ENCODE measurements at places on chromosomes 16 and 17.
A peak's percentile ranks its signal among the peaks of the same experiment; 100 is the strongest.

- DNase-seq = no peak
Observed at GRCh38 chr16:2987833-2988232, 7.6 kb upstream of the PKMYT1 start.

GRCh38 chr16:11414815-11415775, 69.8 kb downstream of the RMI2 start:
- no peak for DNase-seq

DNA sequence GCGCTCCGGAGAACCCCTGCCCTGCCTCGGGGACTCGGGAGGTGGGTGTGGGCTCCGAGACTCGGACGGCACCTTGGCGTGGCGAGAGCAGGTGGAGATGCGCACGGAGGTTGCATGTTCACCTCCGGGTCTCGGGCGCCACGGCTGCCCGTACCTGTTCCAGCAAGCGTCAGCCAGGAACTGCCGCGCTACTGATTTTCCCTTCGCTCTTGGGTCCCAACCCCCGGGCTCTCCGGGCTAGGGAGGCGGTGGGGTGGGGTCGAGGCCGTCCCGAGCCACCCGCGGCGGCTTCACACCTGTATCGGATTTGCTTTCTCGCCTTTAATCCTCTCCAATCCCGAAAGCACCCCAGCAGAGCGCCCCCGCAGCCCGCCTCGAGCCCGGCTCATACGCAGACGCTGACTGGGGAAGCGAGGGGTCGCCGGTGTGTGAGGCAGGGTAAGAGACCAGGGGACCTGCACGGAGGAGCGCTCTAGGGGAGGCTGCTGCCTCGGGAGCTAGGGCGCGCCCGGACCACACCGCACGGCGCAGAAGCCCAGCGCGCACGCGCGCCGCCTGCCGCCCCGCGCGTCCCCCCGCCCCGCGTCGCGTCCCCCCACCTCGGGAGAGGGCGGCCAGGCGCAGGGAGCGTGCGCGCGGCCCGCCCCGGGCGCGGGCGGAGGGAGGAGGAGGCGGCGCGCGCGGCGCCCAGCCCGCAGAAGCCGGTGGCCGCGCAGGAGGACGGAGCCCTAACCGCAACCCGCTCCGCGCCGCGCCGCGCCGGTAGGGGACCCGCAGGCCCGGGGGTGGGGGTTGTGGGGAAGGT, at the start of gene DUSP14:
DUSP14 (plus strand) TSS at position 695 of the 805 bp plus-strand sequence. CDS start 22,382 bp downstream, outside the sequence.
- DNase-seq = no peak

GRCh38 chr16:81940781-81941560, 70.3 kb downstream of the SDR42E1 start:
- no peak for DNase-seq

GRCh38 chr16:31149894-31150890, at the start of gene PRSS36:
Gene PRSS36 (minus strand): TSS chr16:31150066. CDS start chr16:31150035, 31 bp downstream.
- peak; percentile 71 for DNase-seq

- DNase-seq = no peak
Observed at GRCh38 chr16:51390877-51391276, 239.8 kb upstream of the SALL1 start.

GRCh38 chr16:80263181-80263823, 277.5 kb upstream of the DYNLRB2 start:
- DNase-seq = no peak

DNA sequence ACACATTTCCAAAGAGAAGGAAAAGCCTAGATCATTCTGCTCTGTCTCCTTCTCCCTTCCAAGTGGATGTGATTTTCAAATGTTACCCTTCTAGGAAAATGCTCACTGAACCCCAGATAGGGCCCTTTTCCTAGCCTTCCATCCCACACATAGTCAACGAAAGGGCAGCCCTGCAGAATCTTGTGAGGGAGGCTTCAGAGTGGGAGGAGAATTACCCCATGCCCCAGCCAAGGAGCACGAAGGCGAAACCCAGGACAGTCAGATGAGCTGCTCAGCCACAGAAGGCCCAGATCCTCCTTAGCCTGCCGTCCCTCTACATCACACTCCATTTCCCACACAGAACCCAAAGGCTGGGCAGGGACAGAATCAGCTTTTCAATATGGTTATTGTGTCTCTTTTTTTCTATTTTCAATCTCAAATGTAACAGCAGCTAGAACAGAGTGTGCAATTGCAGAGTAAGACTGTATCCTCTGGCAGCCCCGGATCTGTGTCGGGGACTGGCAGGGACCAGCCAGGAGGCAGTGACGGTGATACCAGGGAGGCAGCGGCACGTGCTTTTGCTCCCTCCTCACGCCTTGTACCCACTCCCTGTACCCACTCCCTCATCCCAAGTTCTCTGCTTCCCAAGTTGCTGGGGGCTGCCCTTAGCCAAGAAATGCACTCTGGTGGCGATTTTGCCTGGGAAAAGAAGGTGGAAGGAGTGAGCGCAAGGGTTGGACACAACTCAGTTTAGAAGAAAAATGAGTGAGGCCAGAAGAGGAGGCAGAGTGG, 3.7 kb upstream of the SDK2 start:
- peak; percentile 70 for DNase-seq

GRCh38 chr17:62778990-62779681, 29.0 kb downstream of the MARCHF10 start:
- DNase-seq = no peak

GRCh38 chr16:57739756-57740422, 4.3 kb downstream of the KATNB1 start:
- DNase-seq = no peak

DNA sequence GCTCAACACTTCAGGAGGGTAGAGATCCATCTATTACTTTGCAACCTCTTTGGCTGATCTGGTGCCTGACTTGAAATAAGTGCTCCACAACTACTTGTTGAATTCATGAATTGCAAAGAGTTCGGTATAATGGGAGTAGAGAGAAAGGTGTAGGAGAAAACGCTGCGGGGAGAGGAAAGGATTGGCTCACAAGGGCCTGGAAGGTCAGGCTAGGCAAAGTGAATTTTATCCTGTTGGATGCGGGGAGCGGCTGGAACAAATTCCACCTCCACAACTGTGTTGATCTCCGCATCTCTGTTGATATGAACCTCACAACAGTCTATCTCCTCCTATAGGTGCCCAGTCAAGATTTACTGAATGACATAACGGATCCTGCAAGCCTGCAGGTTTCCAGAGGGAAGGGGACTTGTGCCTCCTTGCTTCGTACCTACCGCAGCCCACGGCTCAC, 684 bp downstream of the SLX4 start:
- no peak for DNase-seq

- DNase-seq = no peak
Observed at GRCh38 chr17:43356999-43357398, 41.8 kb upstream of the ARL4D start.

DNA sequence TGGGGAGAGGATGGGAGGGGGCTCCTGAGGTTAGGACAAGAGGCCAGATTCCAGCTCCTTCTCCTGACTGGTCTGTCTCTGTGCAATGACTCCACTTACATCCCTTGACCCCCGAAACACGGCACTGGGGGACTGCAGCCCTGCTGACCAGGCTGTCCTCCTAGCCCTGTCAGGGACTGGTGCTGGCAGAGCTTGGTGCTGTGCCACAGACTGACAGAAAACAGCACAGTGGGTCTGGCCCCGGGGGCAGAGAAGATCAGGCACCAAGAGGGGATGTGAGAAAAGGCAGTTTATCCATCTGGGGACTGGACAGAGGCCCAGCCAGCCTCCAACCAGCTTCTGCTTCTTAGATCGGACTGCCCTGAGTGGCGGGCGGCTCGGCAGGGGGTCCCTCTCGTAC, 19.4 kb downstream of the SLC38A7 start:
- no peak for DNase-seq
